ENCODE measurements at places on chromosomes 6 and 20.

DNA sequence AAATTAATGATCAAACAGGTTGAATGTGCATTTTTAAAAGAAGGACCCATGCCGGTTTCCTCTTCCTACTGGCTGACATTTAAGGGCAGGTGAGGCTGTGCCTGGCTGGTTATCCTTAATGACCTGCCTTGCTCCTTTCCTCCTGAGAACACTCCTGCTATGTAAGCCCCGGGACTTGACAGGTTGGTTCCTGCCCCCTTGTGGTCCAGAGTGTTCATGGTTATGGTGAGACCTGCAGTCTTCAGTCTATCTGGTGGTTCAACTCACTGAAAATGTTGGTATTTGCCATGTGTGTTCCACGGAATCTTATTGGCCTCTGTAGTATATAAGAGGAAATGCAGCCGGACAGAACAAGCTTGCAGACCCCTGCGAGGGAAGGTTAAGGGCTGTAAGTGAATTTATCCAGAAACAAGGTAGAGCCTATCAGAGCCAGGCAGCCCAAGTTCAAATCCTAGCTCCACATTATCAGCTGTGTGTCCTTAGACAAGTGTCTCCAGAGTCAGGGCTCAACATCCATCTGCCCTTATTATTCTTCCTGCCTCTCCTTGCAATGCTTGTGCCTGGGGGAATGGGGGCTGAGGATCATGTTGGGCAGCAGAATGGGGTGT, 5.2 kb upstream of the BPIFA3 start:
- no peak for DNase-seq

GRCh38 chr20:11912013-11912658, 5.6 kb upstream of the BTBD3 start:
- no peak for DNase-seq

DNA sequence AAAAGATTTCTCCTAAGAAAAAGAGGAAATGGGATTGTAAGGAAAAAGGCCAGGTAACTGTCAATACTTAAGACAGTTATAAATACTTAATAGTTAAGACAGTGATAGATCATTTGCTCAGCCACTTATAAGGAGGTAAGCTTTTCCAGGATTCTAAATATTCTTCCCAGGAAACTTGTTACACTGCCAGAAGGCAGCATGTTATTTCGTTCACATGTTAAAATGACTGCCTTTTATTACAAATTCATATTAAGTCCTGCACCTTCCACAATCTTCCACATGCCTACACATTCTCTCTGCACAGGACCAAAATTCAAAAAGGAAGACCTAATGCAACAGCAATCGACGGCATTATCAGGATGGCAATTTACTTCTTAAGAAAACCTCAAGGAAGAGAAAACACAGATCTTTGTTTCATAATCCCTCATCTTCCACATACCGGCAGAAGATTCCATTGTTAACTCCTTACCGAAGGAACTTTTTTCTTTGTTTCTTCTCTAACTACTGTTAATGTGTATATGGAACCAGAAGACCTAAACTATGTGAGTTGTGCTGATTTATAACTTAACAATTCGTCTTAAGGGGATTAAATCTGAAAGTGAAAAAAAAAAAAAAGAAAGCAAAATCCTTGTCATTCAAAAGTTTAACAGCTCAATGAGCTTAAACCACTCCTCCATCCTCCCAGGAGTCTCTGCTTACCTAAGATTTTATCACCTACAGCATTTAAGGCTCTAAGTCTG, 799 bp downstream of the TAAR2 start:
- DNase-seq, result no peak

DNA sequence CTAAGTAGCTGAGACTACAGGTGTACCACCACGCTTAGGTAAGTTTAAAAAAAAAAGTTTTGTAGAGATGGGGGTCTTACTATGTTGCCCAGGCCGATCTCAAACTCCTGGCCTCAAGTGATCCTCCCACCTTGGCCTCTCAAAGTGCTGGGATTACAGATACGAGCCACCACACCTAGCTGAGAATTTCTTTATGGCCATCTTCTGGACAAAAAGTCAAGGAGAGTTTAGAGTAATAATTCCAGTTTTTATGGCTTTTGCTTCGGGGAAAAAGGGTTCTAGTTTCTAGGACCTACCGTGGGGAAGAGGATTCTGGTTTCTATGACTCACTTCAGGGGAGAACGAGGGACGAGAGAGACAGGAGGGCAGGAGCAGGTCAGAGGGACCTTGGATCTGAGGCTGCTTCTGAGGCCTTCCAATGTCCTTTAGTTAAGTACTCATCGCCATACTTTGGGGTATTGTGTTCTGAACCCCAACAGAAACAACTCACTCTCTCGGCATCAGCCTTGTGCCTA, 69.3 kb upstream of the IER3 start:
- no peak for DNase-seq

DNA sequence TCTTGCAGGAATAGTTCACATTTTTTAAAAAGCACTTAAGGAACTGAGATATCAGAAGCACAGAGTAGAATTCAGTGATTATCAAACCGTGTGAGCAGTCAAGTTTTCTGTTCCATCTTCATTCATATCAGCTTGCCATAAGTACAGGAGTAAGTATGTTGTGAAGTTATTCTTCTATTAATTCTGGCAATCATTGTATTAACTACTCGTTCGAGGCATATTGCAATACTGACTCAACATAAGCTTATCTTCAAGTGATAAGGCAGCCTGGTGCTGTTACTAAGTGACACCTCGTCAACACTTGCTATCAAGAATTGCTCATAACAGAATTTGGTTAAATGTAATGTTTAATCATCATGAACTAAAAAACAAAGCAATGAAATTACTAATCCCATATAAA, 75.7 kb upstream of the SNX9 start:
- no peak for DNase-seq

GRCh38 chr6:125019918-125020317, 57.7 kb downstream of the RNF217 start:
- no peak for DNase-seq

DNA sequence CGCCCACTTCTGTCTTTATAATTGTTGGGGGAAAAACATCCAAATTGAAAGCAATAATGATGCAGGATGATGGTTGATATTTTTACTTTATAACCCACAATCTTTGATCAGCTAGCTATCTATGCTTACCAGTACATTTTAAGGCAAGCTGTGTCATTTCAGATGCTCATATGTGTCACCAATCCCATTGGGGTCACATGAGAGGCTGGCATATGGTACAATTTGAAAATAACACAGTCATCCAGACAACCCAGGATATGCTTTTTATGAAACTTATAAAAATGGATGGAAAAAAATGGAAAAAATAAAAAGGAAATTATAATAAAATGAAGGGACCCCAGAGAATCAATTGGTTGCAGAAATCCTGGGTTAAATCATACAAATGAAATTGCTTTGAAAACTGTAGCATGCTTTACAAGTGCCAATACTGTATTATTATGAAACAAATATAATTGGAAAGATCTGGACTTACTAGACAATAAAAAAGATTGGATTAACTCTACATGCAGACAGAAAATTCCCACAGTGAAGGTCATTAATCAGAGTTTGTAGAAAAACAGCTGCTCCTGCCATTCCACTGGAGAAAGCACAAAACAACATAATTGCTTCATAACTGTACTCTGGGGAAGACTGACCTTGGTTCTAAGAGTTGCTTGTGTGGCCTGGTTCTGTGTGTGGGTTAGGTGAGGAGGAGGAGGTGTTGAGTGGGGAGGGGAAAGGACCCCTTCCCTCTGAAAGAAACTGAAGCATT, 13.3 kb upstream of the PRIM2 start:
- DNase-seq, result no peak

- no peak for DNase-seq
Observed at GRCh38 chr20:528923-529604, 14.5 kb downstream of the CSNK2A1 start.

DNA sequence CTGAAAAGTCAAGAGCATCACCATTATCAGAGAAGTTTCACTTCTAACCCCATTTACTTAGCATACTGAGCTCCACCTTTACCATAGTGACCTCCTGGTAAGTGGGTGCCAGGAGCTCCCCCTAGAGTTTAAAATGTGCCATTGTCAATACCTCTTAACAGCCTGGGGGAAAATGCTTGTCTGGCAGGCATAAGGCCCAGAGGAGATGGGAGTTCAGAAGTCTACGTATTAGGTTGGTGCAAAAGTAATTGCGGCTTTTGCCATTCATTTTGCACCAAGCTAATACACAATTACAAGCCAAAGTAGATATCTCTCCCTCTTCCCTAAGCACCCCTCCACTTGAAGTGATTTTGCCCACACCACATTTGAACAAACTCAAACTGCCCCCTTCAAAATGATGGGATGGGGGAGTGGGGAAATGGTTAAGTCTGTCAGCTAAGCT, 919.0 kb downstream of the KIF16B start:
- no peak for DNase-seq

GRCh38 chr20:9269280-9269971, 200.5 kb downstream of the PLCB4 start:
- no peak for DNase-seq

GRCh38 chr20:40743141-40743775, 54.2 kb upstream of the MAFB start:
- no peak for DNase-seq

GRCh38 chr20:33287884-33288283, 4.9 kb downstream of the BPIFB1 start:
- no peak for DNase-seq

GRCh38 chr6:41377071-41377470, 41.7 kb downstream of the NCR2 start:
- DNase-seq, result no peak

- no peak for DNase-seq
Observed at GRCh38 chr6:143811501-143812157, 31.5 kb upstream of the LTV1 start.

DNA sequence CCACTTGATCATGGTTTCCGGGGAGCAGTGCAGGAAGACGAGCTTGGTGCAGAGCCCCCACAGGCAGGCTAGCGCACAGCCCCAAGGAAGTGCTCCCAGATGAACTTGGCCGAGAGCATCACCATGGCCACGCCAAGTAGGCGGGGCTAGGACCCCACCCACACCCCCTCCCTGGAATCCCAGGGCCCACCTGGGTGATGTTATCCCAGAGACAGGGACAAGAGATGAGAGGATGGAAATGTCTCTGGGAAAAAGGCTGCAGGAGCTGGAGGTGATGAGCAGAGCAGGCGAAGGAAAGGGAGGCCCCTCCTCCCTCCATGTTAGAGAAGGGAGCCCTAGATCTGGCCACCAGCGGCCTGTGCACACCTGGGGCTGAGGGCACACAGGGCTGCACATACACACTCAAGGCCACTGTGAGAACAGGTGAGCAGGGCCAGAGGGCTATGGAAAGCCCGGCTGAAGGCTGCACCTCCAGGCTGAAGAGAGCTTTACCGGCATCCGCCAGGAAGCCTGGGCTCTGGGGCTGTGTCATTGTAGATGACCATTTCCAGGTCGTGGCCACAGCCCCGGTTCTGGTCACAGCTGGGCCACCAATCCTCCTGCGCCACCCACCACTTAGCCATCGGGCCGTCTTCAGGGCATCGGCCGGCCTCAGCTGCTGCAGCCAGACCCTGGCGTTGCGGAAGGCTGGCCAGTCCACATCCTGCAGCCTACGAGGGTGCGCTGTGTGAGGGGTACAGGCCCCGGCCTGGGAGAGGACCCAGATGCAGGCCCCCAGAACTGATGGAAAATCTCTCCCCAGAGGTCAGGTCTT, 24.9 kb downstream of the NPEPL1 start:
- no peak for DNase-seq

- DNase-seq, result no peak
Observed at GRCh38 chr20:22226849-22227700, 357.3 kb downstream of the FOXA2 start.

DNA sequence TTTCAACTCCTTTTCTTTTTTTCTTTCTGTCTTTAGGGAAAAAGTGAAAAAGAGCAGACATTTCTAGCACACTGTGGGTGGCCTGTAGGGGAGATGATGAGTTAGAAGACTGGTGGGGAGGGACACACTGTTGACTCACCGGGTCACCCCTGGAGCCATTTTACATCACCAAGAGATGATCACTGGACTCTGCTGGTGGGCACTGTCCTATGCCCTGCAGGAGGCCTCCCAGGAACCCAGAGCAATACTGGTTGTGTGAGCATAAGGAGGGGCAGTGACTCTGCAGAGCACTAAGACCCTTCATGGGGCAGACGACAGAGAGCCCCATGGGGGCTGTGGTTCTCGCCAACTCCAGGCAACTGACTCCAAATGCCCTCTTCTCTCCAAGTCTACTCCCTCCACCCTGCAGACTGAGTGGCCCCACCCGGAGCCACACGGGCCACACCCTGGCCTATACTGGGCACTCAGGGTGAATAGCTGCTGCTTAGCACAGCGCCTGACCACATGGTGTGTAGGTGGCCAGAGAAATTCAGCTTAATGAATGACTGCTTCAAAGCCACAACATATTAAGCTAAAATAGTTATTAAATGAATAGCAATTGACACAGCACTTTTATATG, 177.5 kb downstream of the CDC5L start:
- DNase-seq, result no peak

- no peak for DNase-seq
Observed at GRCh38 chr6:33880104-33880678, 76.4 kb upstream of the MLN start.

DNA sequence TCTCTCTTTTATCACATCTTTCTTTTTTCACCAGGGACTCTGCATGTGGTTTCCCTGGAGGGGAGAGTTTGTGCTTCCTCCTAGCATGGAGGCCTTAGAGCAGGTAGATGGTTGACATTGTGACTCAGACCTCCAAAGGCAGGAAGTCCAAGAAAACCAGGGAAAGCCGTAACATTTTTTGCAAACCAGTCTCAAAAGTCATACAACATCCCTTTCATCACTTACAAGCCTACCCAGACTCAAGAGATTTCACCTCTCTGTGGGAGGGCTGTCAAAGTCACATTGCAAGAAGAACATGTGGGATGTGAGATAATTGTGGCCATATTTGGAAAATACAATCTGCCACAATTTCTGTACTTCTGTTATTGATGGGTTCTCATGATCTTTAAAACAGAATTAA, 46.2 kb downstream of the SNRNP48 start:
- DNase-seq, result no peak

GRCh38 chr6:5657684-5658430, 348.9 kb downstream of the NRN1 start:
- no peak for DNase-seq

DNA sequence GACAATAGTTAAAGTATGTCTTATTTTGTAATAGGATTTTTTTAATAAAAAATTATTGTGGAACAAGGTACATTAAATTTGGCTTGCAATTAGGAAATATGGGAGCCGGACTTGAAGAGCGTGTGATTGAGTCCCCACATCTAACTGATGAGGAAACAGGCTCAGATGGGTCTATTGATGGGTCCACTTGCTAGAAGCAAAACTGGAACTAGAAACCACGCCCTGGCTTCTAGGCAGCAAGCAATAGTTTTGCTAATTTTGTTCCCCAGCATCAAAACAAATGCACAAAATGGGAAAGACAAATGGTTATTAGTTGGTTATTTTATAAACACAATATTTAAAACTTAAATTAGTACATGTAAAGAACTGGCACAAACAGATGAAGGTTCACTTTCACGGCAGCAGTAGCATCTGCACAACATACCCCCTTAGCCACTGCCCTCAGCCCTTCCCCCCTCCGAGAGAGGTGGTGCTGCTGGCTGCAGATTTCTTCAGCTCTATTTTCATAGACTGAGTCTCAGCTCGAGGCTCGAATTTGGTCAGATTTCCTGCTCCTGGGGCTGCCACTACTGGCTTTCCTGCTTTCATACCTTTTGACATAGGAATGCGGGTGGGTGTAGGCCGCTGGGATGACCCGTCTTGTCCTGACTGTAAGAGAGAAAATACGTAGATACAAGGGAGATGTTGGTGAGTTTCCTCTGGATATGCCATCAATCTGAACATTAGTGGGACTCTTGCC, 23.8 kb upstream of the TMEM30A start:
- no peak for DNase-seq

- DNase-seq, result no peak
Observed at GRCh38 chr6:48200869-48201390, 89.9 kb upstream of the PTCHD4 start.

GRCh38 chr6:26159357-26160273, 72.4 kb downstream of the HFE start:
- no peak for DNase-seq

Measured in stimulated activated CD8-positive, alpha-beta memory T cell treated with anti-CD3 and anti-CD28 coated beads, Interleukin-4, amount 100 ng/mL, for 4 hours (primary cell).